Peyer's patch (tissue), 4 donors: ENCODE measurements at places on chromosomes 2 and 18. TPM values are rescaled to one million over a fixed set of nuclear protein-coding genes. Genes with fewer than 3 reads are reported as not detected.

Gene FOXD4L1
- total RNA-seq = not detected

Gene GAL3ST2
- total RNA-seq = 0.80 TPM

Gene ADNP2
- 24.9 TPM for total RNA-seq

Gene CAPN13
- 396 TPM for total RNA-seq

Gene HAAO
- 60.4 TPM for total RNA-seq

Gene PAX3
- total RNA-seq = not detected

DNA sequence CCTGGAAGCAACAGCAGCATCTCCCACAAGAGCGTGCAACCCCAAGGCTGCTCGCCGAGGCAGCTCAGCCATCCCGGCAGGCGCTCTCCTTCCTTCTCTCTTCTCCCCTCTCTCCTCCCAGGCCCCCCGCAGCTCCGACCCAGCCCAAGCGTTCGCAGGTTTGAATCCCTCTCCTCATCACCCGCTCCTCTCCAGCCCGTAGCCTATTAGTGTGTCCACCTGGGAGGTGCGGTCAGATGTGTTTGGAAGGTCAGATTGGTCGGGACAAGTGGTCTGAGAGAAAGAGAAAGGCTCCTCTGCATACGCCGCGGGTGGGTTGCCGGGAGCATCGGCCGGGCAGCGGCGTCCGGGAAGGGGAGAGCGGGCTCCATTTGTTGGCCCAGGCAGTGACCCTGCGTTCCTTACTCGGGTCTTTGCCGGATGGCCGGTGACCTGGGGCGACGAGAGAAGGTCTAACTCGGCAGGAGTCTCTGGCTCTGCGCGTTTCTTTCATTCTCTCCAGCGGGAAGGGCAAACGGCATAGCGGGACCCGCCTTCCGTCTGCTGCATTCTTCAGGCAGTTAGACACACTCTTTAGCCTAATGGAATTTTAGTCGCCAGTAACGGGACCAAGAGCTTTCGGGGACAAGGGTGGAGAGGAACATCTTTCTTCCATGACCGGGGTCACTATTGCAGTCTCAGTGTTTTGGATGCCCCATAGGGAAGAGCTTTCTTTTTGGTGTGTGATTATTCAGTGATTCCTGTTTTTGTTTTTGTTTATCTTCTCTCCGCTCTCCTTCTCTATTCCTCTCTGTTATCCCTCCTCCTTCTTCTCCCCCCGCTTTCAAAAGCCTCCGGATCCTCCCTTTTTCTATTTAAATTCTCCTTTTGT lies 1.1 kb upstream of the TMEFF2 start:
- DNase-seq = no peak

- DNase-seq = no peak
Measured at GRCh38 chr2:47964277-47964676, 58.0 kb upstream of the FBXO11 start.

DNA sequence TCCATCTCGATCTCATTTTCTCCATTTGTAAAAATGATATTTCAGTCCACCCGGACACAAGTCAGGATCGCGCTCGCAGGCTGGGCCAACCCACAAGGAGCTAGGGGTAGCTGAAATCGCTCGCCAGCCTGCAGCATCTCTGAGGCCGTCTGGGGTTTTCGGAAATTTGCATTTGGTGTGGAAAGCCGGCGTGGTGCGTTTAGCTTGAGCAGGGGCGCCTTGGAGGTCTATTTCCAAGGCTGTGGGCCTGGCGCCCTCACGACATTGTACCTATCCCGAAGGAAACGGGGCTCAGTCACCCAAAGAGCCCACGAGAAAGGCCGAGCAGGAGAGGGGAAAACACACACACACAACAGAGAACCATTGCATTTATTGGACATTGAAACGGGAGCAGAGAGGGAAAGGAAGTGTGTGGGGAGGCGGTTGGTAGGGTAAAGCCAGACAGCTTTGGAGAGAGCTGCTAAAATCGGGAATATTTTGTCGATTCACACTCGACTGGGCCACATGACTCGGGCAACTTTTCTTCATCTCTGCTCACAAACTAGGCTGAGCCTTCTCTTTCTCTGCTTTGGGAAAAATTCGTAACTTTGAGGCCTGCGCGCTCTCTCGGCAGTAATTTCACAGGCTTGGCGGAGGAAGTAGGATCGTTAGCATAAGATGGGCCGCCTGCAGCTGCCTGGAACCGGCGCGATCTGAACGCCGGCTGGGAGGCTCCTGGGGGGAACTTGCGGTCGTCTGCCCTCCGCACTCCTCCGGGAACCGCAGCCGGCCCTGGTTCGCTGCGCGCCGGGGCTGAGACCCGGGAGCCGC lies 1.1 kb upstream of the HOXD8 start:
- peak; percentile 53 for DNase-seq
